ENCODE measurements at places on chromosomes 2 and 18.
A peak's percentile ranks its signal among the peaks of the same experiment; 100 is the strongest.

- DNase-seq, result peak; percentile 62
Measured at GRCh38 chr18:23196119-23197007, 61.1 kb downstream of the CABLES1 start.

GRCh38 chr18:47420130-47420529, 168.7 kb upstream of the SKOR2 start:
- DNase-seq, result no peak

DNA sequence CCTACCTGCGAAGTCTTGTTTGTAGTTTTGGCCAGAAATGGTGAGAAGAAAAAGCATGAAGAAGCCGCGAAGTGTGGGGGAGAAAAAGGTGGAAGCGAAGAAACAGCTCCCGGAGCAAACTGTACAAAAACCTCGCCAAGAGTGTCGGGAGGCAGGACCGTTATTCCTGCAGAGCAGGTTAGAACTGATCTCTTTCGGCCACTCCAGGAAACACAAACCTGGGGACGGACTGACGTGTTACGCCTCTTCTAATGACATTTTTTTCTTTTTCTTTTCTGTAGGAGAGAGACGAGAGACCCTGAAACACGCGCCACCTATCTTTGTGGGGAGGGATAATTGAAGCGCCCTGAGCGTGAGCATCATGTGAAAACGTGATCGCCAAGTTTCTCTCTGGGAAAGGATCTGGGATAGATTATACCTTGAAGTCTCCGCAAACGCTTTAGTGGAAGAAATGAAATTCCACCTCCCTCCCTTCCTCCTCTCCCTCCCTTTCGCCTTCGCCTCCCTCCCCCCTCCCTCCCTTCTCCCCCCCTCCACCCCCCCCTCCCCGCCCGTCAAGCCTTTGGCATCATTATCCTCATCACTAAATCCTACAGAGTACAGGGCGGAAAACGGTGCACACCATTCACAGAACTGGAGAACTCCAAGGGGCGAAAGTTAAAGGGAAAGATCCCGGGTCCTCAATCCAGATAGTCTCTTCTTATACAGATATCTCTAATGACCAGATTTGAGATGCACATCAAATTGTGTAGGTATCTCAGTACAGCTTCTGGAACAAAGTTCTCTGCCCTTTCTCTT, at the start of gene ZEB2:
Gene ZEB2 (minus strand): TSS at position 186 of the 798 bp plus-strand sequence. CDS start 2,769 bp downstream, outside the sequence.
- peak; percentile 72 for DNase-seq

DNA sequence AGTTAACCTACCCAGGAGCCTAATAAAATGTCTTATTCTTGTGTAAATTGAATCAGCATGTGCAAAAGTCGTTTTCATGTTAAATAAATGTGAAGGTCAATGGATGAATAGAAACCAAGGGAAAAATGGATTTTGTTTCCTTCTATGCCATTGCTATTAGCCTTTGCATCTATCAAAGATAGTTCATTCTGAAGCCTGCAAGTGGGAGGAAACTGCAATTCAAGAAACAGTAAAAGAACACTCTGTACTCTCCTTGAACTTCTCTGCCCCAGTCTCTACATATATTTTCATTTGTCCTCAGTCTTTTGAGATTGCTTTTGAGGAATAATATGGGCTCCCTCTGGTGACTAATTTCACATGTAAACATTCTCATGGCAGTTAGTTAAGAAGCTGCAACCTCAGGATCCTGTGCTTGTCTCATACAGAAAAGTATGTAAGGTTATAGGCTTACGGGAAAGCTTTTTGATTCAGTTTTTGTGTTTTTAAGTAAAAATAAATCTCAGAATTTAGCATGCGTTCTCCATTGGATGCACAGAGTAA, 1590.0 kb upstream of the LRRTM1 start:
- no peak for DNase-seq

GRCh38 chr2:119276864-119277263, 53.2 kb downstream of the STEAP3 start:
- peak; percentile 38 for DNase-seq

GRCh38 chr2:54038835-54039234, 68.0 kb upstream of the PSME4 start:
- no peak for DNase-seq

DNA sequence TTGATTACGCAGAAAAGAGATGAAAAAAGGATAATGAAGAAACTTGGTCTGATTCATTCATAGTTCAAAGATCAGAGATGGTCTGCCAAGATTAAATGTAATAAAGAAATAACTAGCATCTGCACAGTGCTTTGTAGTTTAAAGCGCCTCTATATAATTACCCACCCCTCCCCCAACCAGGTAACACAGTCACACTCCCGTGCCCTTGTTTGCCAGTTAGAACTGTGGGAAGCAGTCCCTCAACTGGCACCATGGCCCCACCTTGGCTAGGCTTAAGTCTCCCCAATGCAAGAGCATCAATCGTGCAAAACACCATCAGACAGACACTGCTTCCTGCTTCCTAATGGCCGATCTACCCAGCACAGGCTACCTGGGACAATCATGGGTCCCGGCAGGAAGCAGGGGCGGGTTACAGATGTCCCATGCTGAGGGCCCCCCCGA, 11.6 kb downstream of the ADCY3 start:
- no peak for DNase-seq

- no peak for DNase-seq
Measured at GRCh38 chr18:6069539-6069938, 174.2 kb upstream of the TMEM200C start.

DNA sequence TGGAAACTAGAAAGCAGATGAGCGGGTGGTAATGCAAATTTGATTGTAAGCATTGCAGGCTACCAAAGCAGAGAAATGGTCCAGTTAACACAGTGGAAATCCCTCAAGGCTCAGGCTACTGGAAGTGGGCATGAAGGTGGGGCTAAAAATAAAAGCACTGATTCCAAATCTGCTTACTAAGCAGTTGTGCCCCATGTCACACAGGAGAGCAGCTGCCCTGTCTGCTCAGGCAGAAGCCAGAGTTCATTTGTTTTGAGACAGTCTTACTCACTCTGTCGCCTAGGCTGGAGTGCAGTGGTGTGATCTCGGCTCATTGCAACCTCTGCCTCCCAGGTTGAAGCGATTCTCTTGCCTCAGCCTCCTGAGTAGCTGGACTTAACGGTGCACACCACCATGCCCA, 42.5 kb upstream of the TSPYL6 start:
- no peak for DNase-seq

DNA sequence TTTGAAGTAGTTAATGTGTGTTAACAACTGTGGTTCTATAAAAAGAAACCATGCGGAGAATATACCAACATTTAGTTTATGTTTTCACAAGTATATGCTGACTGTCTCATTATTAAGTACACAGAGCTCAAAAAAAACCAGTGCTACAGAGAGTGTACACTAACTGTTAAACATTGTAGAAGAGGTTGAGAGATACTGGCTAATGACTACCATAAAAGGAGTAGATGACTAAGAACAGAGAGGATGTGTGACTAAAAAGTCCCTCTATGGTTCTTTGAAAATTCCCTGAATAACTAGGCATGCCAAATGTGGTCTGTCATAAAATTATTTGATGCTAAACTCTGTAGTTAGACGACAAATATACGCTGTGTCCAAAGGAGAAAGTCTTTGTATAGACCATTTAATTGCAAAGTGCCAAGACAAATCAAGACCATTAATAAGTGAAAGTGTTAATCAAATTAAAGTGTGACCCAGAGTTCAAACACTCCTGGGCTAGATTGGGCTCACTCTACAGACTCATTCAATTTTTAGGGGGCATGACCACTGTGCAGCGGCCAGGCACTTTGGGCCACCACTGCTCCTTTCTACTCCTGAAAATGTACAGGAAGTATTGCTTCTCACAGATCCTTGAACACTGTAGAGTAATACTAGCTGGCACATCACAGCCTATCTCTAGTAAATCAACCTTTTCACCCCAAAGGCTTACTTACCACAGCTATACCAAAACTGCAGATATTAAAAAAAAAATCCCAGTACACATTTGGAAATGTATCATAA, 45.1 kb upstream of the SERTAD2 start:
- no peak for DNase-seq

- DNase-seq, result no peak
Measured at GRCh38 chr2:88845772-88846661, 154.5 kb downstream of the RPIA start.

DNA sequence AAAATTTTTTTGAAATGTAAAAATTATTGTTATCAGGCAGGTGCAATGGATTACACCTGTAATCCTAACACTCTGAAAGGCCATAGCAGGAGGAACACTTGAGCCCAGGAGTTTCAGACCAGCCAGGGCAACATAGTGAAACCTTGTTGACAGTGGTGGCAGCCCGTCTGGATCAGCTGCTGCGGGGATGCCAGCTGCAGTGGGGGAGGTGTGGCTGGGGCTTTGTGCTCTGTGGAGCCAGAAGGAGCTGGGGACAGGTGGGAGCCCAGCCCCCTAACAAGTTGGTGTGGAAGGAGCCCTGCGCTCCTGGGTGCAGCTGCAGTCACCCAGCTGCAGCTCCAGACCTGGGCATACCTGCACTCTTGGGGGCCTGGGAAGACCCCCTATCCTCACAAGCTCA, 182.4 kb upstream of the MC4R start:
- DNase-seq, result no peak

- DNase-seq, result no peak
Measured at GRCh38 chr2:127195140-127196074, 24.7 kb downstream of the CYP27C1 start.

GRCh38 chr2:48406116-48406515, 123.8 kb upstream of the STON1 start:
- DNase-seq, result no peak

DNA sequence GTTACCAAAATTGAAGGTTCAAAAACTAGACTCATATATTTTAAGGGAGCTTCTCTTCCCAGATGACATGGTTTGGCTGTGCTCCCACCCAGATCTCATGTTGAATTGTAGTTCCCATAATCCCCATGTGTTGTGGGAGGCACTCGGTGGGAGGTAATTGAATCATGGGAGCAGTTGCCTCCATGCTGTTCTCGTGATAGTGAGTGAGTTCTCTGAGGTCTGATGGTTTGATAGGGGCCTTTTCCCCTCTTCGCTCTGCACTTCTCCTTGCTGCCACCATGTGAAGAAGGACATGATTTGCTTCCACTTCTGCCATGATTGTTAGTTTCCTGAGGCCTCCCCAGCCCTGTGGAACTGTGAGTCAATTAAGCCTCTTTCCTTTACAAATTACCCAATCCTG, 140.1 kb downstream of the MAIP1 start:
- DNase-seq, result no peak

- no peak for DNase-seq
Measured at GRCh38 chr2:160349306-160349705, 144.3 kb downstream of the RBMS1 start.

GRCh38 chr2:160140471-160140870, 59.6 kb downstream of the ITGB6 start:
- DNase-seq, result no peak

DNA sequence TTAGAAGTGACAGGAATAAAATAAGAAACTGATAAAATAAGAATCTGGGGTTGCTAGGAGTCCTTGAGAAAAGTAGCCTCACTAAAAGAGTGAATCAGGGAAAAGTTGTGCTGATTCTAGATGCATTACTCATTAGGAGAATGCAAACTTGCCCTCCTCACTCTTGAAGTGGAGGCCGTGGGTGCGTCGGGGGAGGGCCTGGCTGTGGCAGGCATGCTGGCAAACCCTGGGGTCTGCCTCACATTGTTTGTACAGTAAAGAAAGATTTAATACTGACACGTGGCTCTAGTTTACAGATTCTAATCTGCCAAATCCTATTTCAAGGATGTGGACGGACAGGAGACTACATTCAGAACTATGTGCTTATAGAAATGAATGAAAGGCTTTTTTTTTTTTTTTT, 41.9 kb downstream of the TANC1 start:
- no peak for DNase-seq

DNA sequence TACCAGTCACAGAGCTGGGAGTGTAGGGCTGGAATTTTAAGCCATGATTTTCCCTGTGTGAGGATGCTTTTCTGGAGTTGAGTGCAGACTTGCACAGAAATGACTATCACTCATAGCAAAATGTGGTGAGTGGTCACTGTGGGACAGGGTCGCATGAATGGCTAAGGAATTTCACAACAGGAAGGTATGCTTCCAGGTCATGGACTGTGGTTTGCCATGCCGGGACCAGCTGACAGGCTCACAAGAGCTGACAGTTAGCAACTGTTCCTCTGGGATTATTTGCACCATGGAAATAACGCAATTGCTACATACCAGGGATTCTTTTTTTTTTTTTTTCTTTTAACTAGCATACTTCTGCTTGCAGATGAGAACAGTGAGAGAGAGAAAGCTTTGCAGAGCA, 3.8 kb upstream of the UXS1 start:
- no peak for DNase-seq

GRCh38 chr2:85318222-85319074, 9.3 kb downstream of the TGOLN2 start:
- DNase-seq, result no peak

GRCh38 chr2:18719978-18720775, 130.8 kb upstream of the NT5C1B start:
- DNase-seq, result no peak

- no peak for DNase-seq
Measured at GRCh38 chr2:203446071-203446481, 89.0 kb downstream of the RAPH1 start.

DNA sequence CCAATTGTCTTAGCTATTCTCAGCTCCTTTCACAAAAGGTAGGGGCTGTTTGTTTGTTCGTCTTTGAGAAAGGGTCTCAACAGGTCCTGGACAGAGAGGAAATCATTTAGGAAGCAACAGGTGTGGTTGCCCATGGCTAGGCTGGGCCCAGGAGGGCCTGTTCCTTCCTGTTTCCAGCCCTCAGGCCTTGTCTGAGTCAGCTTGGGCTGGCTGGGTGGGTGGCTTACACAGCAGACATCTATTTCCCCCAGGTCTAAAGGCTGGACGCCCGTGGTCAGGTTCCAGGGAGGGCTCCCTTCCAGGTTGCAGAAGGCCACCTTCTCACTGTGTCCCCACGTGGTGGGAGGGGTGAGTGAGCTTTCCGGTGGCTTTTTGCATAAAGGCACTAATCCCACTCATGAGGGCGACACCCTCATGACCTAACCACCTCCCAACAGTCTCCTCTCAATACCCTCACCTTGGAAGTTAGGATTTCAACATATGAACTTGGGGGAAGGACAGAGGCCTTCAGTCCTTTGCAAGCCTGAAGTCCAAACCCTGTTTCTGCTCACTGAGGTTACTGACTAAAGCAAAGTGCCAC, 45.5 kb downstream of the ARHGEF4 start:
- DNase-seq, result no peak

DNA sequence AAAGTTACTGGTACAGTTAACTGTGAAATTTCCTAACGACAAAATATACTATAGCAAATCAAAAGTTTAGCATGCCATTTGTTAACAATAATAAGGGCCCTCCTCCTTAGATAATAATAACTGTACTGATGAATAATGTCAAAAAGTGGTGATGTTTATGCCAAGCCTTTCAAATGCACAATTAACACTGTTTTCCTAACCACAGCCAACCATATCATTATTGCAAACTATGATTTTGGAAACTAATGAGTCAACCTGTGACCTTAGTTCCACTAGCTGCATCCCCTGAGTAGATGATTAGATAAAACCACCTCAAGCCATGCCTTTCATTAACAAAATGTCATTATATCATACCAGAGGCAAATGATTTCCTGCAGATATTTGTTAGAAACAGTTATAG, 25.1 kb upstream of the GPR75 start:
- DNase-seq, result no peak

GRCh38 chr2:239778861-239779558, 246.1 kb downstream of the NDUFA10 start:
- DNase-seq, result no peak

Measured in GM23338 (cell line).